Activated T-helper 9 cell treated with anti-CD3 and anti-CD28 coated beads, Interleukin-2, amount 50 U/mL, for 16 hours (primary cell): ENCODE measurements at places on chromosomes 2 and 18.

GRCh38 chr2:85132834-85133637, at the start of gene TCF7L1:
Gene TCF7L1 (plus strand): TSS chr2:85133392. CDS start chr2:85133685, 293 bp downstream.
- DNase-seq = no peak

DNA sequence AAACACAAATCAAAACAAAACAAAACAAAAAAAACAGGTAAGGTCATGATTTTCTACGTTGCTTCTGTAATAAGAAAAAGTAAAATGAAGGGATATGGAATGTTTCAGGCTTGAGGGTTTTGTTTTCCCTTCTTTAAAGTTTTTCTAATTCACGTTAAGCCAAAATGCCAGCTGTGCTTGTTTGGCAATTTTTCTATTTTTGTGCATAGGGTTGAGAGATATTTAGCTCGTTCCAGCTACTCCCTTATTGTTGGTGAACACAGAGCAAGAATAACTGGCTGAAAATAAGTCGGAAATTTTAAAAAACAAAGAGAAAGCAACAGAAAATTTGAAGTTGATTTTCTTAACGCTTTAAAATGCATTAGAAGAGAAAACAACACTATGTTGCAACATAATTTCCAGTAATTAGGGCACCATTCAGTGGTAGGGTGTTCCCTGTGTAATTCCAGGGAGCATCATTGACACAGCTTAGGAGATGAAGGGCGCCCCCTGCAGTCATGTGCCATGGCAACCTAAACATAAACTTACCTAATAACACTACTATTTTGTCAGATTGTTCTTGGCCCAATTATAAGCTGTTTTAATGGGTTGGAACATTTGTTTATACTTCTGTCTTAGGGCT, 99.5 kb downstream of the DTNA start:
- DNase-seq = no peak

DNA sequence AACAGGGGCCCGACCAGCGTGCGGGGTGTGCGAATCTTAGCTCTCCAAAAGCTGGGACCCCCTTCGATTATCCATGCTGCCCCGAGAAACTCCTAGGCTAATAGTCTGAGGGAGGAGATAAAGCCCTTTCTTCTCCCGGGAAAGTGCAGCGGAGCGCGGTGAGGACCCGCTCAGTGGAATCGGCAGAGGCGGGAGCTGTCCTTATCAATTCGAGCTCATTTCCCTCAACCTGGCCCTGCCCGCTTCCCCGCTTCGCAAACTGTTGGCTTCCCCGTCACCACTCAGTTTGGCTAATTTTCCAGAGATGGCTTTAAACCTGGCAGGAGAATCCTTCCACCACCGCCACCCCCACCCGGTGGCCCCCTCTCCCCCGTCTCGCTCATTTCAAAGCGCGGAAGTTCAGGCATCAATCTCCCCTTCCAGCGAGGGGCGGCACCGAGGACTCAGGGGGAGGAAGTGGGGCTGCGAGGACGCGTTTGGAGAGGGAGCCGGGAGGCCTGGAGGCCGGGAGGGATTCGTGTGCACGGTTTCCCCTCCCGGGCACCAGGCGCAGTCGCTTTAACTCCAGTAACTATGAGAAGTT, 1.6 kb downstream of the KLHL14 start:
- DNase-seq = no peak

- DNase-seq = no peak
Observed at GRCh38 chr2:217120429-217120828, 260.6 kb upstream of the TNP1 start.
